ENCODE measurements at places on chromosomes 1 and 21.
A peak's percentile ranks its signal among the peaks of the same experiment; 100 is the strongest.

DNA sequence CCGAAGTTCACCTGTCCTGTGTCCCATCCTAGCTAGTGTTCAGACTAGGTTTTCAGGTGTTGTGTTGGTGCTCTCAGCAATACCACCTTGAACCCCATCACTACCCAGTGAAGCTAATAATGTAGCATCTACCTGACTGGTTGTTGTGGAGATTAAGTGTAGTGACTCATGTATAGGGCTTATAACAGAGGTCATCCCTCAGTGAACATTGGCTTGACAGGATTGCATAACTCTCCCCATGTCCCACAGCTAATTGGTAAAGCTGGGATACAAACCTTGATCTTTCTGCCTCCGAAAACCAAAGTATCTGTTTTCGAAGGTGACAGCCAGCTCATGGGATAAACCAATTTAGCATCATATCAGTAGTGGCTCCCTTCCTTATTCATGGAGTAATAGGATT is 44.5 kb upstream of the TNR start:
- no peak for DNase-seq

GRCh38 chr1:43711524-43712386 is 4.4 kb downstream of the ST3GAL3 start:
- DNase-seq, result peak; percentile 88

DNA sequence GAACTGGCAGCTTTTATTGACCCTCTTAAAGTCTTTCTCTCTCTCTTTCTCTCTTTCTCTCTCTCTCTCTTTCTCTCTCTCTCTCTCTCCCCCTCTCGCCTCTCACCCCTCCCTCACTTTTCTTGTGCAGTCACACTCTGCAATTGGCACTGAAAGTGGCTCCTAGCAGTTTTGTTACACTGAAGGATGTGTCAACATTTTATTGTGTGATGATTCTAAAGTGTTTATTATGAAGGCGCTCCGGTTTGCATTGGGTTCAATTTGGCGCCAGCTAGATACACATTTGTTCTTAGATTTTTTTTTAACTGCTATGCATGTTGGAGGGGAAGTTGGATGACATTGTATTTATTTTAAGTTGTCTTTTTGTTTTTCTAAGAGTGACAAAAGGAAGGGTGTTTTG is 64.0 kb upstream of the CHRM3 start:
- no peak for DNase-seq

- no peak for DNase-seq
Observed at GRCh38 chr1:8152731-8153702, 126.9 kb upstream of the ERRFI1 start.

GRCh38 chr1:67118191-67118590 is 16.6 kb downstream of the C1orf141 start:
- no peak for DNase-seq

DNA sequence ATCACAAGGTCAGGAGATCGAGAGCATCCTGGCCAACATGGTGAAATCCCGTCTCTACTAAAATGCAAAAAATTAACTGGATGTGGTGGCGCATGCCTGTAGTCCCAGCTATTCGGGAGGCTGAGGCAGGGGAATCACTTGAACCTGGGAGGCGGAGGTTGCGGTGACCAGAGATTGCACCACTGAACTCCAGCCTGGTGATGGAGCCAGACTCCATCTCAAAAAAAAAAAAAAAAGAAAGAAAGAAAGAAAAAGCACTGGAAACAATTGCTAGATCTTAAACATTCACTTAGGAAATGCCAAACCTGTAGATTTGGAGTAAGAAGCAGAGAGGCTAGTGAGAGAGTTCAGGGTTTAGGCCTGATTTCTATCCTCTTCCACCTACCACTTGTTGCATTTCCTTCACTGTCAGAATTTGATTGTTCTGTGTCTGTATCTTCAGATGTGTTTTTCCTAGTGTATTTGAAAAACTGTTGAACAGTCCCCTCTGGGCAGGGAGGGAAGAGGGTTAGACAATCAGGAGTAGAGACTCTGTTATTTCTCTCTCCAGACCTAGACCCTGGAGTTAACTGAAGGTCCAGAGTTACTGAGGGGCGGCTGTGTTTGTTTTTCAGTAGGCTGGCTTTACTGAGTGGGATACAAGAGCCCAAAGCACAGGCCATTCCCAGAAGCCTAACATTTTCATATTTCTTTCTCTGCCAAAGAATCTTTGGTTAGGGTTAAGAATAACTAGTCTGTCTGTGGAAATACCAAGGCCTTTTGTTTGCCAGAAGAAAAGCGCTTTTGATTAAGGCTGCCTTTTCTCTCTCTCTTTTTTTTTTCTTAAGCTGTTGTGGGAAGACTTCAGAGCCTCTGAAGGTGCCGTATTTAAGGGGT is 31.1 kb upstream of the MACF1 start:
- DNase-seq, result peak; percentile 59

- no peak for DNase-seq
Observed at GRCh38 chr1:90902672-90903071, 119.2 kb downstream of the ZNF644 start.

- DNase-seq, result peak; percentile 50
Observed at GRCh38 chr1:24369199-24369598, 44.4 kb downstream of the STPG1 start.

DNA sequence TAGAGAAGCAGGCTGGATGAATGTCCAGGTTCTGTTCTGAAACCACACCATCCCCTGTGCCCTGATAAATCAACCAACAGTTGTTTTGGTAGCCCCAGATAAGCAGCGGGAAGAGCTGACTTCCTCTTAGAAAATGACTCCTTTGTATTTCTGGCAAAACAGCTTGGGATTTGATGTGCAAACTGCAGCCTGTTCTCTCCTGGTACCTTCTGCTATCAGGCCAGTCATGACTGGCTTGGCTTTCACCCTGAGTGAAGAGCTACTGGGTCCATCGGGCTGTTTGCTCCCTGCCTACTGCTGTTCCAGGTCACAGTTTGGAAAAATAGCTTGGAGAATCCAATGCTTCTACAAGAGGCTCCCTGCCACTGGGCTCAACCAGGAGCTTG is 116.8 kb downstream of the DTL start:
- no peak for DNase-seq

DNA sequence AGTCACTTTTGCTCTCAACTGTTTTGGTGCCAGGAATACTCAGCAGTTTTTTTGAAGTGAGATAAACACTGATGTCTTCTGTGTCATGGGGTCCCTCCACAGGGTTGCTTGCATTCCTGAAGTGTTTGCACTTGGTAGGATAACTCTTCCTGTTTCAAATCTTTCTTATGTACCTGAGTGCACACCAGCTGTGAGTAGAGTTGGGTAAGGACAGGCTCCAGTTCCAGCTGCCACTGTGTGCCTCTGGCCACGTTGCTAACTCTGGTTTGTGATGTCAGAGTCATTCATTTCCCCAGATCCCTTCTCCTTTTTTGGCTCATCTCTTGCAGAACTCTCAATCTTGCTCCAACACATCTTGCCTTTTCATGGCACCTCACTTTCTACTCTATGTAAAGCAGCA is 356.3 kb upstream of the B3GALT2 start:
- DNase-seq, result no peak

GRCh38 chr21:17903029-17903806 is 84.1 kb upstream of the C21orf91 start:
- DNase-seq, result peak; percentile 45

DNA sequence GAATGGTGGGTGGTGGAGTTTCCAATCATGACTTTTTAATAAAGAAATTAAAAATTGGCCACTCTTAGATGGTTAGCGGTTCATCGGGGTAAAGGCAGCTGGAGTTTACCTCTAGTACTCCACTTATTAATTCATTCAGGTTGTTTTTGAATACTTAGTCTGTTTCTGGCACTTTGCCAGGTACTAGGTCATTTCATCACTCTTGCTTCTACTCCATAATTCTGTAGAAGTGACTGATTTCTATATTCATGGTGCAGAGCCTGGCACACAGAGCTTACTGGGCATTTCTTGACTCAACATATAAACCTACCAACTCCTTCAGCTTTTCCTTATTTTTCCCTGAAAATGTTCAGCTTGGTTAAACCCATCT is 31.5 kb downstream of the FOXD2 start:
- DNase-seq, result no peak

DNA sequence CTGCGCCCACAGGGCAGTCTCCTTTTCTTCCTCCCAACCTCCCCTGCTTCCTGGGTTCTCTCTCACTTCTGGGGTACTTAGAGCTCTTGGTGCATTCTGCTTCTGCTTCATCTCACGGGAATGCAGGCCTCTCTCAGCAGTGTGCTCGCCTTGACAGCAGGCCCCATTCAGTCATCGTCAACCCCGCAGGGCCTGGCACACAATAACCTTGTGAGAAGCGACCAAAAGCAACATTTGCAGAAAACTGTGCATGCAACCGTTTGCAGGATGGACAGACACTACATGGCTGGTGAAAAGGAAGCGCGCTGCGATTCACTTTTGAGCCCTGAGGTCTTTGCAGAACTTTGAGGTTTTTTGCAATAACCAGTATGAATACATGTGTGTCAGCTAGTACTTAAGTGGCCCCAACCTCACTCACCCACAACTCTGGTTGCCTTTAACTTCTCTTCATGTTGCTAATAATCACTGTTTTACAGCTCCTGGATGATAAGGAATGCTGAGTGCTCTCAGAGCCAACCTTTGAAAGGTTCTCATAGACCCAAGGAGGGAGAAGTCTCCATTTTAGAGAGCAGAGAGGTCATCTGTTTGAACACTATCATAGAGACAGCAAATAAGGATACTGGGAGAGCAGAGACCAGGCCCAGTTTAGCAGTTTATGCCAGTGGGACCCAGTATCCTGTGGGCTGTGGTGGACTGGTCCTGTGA is 2.5 kb upstream of the CD160 start:
- DNase-seq, result no peak

GRCh38 chr1:79304131-79304530 is 297.6 kb upstream of the ADGRL4 start:
- DNase-seq, result peak; percentile 68

- no peak for DNase-seq
Observed at GRCh38 chr1:231931846-231932454, 305.4 kb downstream of the DISC1 start.

DNA sequence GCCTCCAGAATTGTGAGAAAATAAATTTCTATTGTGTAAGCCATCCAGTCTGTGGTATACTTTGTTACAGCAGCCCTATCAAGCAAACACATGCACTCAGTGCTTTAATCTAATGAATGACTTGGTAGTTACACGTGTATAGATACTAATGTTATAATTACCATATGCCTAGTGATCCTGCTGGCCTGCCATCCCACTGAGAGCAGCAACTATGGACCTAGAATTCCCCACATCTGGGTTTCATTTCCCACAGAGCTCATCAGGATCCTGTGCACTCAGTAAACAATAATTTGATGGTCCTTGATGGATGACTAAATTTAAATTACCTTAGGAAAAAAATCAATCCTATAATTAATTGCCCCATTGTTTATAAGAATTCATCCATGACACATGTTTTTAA is 86.5 kb upstream of the RGS1 start:
- DNase-seq, result peak; percentile 78

DNA sequence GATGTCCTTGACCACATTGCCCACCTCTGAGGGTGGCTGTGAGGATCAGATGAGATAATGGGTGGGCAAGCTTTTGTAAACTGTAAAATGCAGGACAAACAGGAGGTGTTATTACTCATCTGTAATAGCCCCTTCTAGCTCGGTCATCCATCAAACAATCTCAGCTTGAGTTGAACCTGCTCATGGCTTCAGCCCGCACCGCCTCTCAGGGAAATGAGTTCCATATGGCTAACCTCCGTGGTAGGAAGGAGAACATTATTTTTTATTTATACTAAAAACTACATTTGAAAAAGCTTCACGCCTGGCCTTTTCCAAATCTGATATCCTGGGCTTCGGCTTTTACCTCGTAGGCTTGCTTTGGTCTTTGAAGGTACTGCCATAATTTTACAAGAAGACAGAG is 116.2 kb upstream of the USP24 start:
- DNase-seq, result no peak

DNA sequence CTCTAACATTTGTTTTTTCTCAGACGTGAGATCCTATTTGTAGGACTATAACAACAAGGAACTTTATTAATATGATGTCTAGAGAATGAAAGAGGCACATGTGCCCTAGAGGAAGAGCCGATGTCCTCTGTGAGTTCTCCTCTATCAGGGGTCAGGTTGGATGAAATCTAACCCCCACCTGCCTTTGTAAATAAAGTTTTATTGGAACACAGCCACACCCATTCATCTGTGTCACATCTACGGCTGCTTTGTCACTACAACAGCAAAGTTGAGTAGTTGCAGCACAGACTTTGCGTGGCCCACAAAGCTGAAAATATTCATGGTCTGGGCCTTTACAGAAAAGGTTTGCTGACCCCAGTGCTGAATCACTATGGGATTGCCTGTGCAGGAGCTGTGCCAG is 571 bp upstream of the CAPN9 start:
- no peak for DNase-seq

DNA sequence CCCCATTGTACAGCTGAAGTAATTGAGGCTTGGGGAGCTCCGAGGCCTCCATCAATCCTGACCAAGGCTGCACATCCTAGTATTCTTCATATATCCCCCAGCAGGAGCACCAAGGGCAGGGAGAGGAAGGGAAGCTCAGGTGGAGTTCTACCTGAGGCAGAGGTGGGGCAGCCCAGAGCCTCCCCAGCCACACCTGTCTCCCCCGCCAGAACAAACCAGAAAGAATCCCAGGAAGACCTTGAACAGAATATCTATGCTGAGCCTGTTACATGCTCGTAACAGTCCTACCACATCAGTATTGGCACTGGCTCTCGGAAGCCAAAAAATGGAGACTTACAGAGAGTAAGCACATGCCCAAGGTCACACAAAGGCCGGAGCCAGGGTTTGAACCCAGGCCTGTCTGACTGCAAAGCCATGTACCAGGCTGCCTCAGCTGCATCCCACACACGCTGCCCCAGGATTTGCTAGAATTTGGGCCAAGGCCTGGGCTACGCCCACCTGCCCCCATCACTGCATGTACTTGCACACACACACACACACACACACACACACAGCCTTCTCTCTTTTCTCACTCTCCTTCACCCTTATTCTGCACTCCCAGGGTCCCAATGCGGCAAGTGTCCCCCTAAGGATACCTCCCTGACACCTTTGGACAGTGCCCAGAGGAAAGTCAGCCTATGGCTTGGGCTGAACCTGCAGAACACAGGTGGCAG is 4.5 kb downstream of the E2F2 start:
- no peak for DNase-seq

DNA sequence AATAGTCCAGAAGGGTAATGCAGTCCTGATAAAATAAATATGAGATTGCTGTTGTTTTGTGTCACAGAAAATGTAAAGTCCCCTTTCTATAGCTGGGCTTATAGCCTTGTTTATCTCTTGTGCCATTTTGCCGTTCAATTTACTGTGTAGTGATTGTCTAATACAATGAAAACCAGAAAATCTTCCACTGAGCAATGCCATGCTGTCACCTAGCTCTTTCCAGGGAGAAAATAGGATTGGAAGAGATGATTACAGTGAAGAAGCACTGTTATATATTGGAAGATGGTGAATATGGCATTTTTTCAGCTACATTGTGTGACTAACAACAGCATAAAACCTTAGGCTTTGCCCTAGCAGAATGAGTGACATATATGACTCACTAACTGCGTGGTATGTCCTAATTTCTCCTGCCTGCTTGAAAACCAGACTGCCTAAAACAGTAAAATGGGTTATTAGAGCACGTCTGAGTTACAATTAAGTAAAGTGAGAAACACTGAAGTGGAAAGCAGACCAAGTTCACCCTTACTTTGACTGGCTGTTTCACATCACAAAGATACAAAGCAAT is 332.4 kb upstream of the ZP4 start:
- no peak for DNase-seq
